DMS53 (cell line): ENCODE measurements at places on chromosomes 5 and 9.

GRCh38 chr5:178396796-178397720, 164.5 kb upstream of the PHYKPL start:
- DNase-seq, result no peak

GRCh38 chr5:132093271-132093670, 19.7 kb downstream of the CSF2 start:
- DNase-seq, result no peak

DNA sequence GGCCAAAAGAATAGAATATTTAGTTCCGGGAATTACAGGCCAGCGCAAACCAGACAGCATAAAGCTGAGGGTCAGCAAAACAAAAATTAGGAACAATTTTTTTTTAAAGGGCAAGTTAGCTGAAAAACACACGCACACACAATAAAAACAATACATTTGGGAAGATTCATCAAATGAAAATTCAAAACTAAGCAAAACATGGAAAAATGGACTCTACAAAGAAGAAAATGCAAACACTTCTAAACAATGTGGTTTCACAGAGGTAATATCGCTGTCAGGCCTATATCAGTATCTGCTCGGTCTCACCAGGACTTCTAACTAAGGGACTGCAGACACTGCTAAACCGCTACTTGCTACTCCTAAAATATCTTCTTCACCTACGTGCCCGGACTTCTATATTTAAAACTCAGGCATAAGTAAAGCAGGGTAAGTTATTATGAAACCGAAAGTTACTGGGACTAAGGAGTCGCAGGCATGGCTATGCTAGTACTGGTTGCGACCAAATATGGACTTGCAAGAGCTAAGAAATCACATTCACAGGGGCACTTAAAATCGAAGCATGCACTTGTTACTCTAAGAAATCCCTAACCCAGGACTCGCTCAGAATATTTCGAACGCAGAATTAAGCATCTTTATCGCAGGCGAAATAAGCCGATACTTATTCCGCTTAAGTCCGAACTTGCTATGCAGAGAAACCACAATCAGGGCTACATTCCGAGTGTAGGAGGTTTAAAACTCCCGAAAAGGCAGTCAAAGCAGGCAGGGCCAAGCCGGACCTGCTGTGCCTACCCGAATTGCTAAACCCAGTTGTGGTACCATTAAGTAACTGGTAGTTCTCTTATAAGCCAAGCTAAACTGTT, 2.3 kb downstream of the ANXA2R start:
- peak; percentile 42 for DNase-seq

- DNase-seq, result no peak
Measured at GRCh38 chr9:88291856-88292255, 96.4 kb upstream of the SPIN1 start.

DNA sequence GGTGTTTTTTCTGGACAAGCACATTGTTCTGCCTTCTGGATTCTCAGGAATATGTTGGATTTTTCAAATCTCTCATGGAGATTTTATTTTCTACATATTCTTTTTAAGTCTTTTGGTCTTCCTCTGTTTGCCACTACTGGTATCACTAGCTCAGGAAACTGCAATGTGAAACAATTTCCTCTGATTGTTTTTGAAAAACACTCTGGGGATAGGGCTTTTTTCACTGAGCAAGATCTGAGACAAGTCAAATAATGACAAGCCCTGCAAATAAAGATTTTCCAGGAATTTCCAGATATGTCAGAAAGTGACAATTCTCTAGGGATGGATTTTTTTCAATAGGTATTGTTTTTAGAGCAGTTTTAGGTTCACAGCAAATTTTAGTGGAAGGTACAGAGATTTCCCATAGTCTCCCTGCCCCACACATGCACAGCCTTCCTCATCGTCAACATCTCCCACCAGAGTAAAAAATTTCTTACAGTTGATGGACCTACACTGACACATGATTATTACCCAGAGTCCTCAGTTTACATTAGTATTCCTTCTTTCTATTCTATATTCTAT, 86.9 kb upstream of the TMEM161B start:
- DNase-seq, result no peak

- no peak for DNase-seq
Measured at GRCh38 chr9:69593756-69594155, 78.4 kb downstream of the APBA1 start.

GRCh38 chr5:45225571-45226031, 416.9 kb downstream of the MRPS30 start:
- peak; percentile 55 for DNase-seq

DNA sequence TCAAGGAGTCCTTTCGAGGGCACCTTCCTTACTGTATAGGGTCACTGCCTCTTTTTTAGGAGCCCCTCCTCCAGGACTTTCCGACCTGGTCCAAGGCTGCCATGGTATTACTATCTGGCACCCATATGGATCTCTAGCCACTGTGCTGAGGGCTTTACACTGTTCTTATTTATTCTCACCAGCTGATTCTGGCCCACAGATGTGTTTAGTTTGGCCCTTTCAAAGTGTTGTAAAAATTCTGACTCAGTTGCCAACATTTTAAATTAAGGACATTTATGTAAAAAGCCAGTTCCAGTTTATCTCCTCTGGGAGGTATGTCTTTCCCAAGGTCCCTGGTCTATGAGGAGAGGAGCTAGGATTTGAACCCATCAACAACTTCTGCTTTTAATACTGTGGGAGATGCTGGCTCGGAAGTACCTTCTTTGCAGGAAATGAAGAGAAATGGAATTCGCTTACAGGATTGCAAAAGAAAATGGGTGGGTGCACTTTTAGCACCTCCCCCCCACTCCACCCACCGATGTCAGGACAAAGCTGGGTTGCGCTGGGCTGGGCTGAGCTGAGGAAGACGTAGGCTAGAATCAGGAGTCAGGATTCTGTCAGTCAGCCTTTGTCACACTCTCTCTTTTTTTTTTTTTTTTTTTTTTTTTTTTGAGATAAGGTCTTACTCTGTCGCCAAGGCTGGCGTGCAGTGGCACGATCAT, 7.8 kb downstream of the JADE2 start:
- DNase-seq, result no peak

- peak; percentile 79 for DNase-seq
Measured at GRCh38 chr9:20624201-20625002, 2.1 kb upstream of the MLLT3 start.

DNA sequence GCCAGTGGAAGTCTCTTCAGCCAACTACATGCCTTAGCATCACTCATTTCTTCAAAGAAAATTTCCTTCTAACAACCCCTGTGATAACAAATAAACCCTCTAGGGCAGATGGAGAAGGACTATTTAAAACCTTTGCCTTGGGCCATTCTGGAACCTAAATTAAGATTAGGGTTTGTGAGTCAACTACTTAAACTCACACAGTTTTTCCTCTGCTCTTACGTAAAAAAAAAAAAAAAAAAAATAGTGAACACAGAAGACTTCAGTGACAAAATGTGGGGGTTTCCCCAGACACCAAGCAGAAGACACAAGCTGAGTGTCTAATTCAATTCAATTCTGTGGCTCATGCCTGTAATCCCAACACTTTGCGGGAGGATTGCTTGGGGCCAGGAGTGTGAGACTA, 65.8 kb upstream of the ERCC6L2 start:
- no peak for DNase-seq

DNA sequence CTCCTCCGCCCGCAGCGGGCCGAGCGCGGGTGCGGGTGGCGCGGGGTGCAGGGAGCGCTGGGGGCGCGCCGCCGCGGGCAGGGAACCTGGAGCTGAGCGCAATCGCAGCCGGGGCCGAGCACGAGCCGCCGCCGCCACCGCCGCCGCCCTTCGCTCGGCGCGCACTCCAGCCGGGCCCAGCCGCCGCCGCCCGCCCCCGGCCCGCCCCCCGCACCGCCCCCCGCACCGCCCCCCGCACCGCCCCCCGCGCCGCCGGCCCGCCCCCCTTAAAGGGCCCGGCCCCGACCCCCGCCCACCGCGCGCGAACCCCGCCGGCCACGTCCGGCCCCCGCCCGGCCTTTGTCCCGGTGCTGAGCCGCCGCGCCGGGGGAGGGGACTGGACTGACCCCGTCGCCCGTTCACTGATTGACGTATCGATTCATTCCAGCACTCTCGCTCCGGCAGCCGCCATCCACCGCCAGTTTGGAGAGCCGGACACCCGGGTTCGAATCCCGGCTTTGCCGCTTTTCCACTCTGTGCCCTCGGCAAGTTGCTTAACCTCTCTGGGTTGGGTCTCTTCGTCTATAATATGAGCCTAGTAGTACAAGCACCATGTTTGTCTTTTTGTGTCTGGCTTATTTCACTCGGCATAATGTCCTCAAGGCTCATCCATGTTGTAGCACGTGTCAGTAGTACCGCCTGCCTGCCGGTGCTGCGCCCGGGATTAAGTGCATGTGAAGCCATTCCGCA, at the start of gene SH3PXD2B:
Gene SH3PXD2B, minus strand, starts transcription at position 168 of the 729 bp plus-strand sequence. CDS start 173 bp downstream, outside the sequence.
- DNase-seq, result peak; percentile 87

- peak; percentile 69 for DNase-seq
Measured at GRCh38 chr5:119878712-119879111, 249.4 kb downstream of the FAM170A start.

DNA sequence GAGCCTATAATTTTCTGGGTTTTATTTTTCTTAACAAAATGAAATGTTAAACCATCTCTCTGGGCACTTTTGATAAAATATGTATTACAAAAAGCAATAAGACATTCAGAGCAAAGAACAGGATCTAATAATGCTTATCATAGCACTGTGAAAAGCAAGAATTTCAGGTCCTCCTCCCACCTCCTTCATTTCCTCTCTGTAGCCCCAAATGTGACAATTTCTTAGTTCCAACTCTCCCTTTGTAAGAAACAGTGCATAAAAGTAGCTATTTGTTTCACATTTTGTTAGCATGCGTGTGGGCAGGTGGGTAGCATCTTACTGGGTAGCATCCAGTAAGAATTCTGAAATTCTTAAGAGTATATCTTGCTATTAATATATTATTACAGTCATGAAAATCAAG, 130.9 kb upstream of the RASA1 start:
- no peak for DNase-seq

DNA sequence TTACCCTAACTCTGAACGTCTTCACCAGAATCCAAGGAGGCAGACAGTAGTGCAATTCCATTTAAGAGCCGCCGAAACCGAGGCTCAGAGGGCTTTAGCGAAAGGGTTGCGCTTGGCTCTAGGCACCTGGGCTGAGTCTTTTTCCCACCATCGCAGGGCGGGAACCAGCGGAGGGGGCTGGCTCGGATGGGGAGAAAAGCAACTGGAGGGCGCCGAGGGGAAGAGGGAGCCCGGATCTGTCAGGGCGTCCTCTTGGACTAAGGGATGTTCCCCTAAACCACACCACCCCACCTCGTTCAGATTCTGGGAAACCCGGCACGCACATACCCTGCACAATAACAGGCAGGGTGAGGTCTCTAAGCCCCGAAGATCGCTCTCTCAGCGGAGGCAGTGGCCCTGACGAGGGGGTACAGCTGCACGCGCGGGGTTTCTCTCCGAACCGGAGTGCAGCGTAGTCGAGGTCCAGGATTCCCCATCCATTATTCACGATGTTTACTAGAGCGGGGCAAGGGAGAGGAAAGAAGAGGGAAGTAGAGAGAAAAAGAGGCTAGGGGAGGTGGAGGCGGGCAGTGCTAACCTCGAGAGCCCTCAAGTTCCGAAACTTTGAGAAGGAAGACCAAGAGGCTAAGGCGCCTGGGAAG, 1.3 kb upstream of the POU4F3 start:
- DNase-seq, result peak; percentile 23

- no peak for DNase-seq
Measured at GRCh38 chr9:2027543-2028160, 12.5 kb downstream of the SMARCA2 start.

DNA sequence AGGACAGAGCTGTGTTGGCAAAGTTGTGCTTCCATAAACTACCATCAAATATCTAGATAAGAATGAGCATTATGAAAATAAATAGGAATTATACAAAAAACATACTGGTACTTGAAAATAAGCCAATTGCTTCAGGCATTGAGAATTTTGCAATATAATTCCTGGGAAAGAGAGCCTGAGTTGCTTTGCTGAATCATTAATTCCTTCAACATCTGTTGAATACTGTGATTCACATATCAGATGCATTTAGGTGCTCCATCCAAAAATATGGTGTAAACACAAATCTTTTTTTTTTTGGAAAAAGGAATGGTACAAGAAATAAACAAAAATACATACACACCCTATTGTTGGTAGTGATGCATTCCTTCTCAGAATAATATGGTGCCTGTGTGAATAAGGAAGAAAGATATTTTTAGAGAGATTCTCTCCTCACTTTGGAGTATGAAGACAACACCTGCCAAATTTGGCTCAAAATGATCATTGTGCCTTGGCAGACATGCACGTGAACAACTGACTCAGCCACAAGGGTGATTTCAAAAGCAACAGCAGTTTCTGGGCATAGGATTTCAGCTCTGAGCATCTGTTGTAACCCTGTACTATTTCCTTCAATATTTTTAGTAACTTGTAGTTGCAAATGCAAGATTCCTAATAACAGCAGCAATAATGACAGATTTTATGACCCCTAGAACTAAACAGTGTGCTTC, 96.7 kb downstream of the CAVIN4 start:
- no peak for DNase-seq

DNA sequence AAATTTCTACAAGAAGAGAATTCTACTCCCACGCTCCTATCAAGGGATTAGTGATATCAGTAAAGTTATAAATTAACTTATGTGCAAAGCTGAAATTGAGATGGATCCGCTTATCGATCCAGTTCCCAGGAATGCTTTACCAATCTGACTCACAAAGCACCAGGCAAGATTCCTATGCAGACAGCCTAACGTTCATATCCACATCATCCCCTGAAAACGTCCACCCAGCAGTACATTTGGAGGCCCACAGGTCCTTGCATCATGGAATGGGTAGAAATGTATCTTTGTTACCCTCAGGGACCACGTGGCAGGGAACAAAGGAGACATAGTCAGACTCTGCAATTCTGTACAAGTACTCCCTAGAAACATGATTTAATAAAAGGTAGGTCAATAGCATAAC, 147.4 kb downstream of the ESM1 start:
- no peak for DNase-seq

GRCh38 chr9:120985819-120986222, 59.2 kb upstream of the TRAF1 start:
- DNase-seq, result peak; percentile 76

DNA sequence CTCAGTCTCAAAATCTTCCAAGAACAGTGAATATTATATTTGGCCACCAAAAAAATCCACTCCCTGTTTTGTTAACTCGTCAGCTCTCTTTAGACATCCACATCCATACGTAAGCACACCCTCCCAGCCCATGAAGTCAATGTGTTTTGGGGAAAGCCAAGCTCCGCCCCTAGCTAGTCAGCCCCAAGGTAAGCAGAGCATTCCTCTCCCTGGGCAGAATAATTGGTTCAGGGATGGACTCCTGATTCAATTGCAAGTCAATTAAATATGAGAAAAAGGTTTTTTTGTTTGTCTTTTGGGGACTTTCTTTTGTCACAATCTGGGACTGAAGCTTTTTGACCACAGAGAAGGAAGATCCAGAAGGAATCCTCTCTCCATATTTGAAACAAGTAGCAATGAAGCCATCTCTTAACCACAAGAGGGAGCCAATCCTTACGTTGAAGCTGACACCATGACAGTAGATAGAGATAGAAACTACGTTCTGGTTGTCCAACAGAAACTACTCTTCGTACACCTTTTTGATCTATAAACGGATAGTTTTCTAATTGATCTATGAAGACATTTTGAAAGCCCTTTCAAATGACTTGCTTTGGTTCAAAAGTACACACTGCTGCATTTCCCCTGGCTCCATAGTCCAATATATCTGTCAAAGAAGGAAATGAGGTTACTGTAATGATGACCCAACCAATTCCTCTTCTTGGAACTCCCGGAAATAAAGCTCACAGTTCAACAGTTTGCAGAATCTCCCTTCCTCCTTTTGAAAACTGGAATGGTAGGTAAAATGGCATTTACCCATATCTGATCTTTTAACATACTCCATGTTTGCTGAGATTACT, 166.4 kb downstream of the TLE1 start:
- peak; percentile 83 for DNase-seq

- no peak for DNase-seq
Measured at GRCh38 chr5:22970491-22970890, 117.3 kb upstream of the CDH12 start.
